ENCODE measurements at places on chromosomes 3 and 15.

GRCh38 chr3:10748040-10748439, 68.0 kb upstream of the SLC6A11 start:
- DNase-seq: no peak

DNA sequence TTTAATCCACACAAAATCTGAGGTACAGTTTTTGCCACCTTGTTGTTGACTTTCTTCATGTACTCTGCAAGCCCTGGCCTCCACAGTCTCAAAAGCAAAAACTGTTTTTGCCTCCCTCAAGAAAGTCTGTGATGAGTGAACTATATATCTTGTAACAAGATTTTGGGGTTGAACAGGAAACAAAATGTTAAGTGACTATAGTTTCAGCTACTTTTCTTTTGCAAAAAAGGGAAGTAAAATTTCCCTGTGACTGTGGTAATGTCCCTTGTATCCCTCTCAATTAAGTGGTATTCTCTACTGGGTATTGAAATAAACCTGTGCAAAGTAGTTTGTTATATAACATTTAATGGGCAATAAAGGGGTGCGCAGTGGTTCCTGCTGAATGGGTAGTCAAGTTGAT, 21.3 kb upstream of the SCAANT1 start:
- peak; percentile 85 for DNase-seq

DNA sequence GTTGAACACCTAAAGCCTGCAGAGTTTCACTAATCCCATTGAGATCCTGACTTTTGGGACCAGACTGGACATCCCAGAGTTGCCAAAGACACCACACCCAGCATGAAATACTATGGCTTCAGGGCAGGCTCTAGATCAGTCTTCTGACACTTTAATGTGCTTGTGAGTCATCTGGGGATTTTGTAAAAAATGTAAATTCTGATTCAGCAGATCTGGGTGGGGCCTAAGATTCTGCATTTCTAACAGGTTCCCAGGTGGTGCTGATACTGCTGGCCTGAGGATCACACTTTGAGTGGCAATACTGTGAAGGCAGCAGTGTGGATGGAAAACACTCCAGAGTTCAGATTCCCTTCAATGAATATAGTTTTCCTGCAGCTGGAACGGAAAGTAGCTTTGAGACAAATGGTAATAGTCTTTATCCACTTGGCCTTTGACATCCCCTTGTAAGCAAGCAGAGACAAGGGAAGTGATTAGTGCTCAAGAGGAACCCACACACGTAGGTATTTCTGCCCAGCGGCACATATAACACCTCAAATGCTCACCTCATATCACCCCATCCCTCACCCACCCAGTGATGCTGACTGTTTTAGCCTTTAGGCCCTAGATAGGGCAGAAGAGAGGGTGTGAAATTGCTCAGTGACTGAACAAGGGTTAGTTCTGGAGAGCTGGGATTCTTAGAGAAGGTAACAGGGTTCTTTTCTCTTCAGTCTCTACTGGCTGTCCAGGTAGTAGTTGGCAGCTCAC, 51.5 kb upstream of the GSK3B start:
- DNase-seq: no peak

GRCh38 chr15:77034695-77035489, 36.0 kb downstream of the TSPAN3 start:
- no peak for DNase-seq

All from MV-4-11 (cell line).